ENCODE measurements at places on chromosomes 7 and 10. TPM values are rescaled to one million over a fixed set of nuclear protein-coding genes. Genes with fewer than 3 reads are reported as not detected.

FAM20C gene
- total RNA-seq = 57.0 TPM

DNA sequence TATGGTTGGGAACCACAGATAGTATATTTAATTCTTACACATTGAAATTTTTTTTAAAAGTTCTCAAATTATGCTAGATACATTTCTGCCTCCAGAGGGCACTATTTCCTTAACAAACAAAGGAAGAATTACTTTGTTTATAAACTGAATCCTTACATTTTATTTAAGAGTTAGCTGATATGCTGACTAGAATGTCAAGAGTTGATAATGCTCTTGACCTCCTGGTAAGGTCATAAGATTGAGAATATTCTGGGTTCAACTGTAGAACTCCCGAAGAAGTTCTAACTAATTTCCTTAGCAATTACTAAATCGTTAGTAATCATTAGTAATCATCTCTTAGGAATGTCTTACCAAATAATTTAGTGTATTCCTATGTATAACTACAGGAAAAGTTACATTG lies 95.3 kb upstream of the CYP26C1 start:
- DNase-seq = no peak

DNA sequence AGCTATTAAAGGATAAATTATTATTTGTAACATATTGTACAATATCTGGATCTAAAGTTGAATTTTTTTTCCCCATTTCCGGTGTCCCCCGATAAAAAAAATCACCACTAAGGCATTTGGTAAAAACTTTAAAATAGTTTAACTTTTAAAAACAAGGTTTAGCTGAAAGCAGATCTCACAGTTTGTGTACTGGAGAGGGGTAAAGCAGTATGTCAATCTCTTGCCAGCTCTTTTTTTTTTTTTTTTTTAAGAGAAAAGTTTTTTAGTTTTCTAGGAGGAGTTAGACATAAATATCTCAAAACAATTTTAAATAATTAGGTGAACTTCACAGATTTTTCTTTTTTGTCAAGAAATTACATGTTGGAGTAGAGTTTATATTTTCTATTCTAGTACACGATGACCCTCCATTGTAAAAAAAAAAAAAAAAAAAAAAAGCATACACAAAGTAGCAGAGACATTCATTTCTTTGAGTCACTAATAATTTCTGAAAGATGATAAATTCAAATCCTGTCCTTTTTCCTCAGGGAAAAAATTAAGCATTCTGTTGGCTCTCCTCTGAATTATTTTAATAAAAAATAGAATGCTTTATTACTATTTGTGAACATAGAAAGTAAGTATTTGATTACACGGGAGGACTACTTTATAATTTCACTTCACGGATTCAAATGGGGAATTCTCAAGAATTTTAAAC lies 1.9 kb upstream of the HBP1 start:
- DNase-seq = no peak

- DNase-seq = no peak
These were observed 244.4 kb downstream of the FANK1 start for GRCh38 chr10:126140746-126141273.

DNA sequence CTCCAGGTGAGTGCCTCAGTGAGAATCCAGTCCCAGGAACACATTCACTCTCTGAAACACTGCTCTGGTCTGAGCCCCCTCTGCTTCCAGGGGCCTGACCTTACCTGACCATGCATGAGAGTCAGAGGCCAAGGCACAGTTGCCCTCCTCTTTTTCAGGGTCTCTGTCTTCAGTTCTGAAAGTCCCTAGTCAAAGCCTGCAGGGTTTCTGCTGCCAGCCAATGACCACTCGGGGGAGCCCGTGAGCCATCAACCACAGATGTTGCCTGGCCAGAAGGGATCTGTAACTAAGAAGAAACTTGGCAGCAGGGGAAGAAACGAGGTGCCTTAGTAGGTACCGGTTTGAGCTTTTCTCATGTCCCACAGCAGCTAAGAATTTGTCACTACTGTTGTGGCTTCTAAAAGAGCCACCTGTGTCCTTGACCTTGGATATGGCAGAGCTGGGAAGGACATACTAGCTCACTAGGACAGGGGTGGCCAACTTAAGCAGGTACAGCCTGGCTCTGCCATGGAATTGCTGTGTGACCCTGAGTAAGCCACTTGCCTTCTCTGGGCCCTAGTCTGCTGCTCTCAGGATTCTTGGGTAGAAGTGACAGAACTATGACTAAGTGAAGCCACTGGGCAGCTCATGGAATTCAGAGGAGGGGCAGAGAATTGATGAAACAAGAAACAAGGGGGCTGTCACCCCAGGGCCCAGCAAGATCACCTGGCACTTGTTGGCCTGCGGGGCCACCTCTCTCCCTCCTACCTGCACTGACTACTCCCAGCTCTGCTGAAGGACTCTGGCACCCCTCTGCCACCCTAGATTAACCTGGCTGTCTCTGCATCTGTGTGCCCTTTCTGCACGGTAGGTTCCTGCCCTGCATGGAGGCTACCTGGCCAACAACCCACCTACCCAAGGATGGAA lies 83.8 kb upstream of the GPR26 start:
- DNase-seq = peak; percentile 88

OR2A7 gene
- total RNA-seq = 3.7 TPM
